ENCODE measurements at places on chromosomes 3 and 15.

- DNase-seq = no peak
These were observed 13.8 kb downstream of the RBM5 start for GRCh38 chr3:50102558-50102957.

GRCh38 chr3:177751770-177752169 lies 554.5 kb upstream of the TBL1XR1 start:
- no peak for DNase-seq

DNA sequence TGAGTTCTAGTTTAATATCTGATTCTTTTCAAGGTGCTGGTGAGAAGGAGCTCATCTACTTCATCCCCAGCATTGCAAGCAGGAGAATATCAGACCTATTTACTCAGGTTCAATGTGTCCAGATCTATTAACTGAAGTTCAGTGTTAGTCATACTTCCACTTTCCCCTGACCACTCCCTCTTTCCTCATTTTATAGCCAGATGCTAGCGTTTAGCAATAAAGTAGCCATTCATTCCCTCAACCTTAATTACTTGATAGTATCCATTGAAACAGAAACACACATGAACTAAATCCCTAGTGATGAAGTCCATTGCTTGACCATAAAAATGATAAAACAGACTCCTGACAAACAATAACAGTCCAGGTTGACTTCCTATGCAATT lies 60.0 kb downstream of the RPL22L1 start:
- DNase-seq = no peak

DNA sequence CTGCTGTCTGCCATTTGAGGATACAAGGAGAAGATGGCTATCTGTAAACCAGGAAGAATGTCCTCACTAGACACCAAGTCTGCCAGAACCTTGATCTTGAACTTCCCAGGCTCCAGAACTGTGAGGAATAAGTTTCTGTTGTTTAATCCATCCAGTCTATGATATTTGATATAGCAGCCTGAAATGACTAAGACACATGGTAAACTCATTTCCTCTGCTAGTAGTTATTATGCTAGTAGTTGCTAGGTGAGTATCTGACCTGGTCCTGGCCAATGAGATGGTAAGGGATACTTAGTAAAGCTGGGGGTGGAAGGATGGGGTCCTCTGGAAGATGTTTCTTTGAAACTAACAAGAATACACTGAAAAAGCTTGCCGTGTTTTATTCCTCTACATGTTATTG lies 280.7 kb upstream of the ARHGEF26 start:
- no peak for DNase-seq

- DNase-seq = no peak
These were observed 104.0 kb downstream of the CYP19A1 start for GRCh38 chr15:51234176-51234927.

- DNase-seq = no peak
These were observed 25.5 kb downstream of the ABTB1 start for GRCh38 chr3:127698286-127698685.
